CD4-positive, CD25-positive, alpha-beta regulatory T cell (primary cell): ENCODE measurements at places on chromosomes 12 and 14. TPM values are rescaled to one million over a fixed set of nuclear protein-coding genes. Genes with fewer than 3 reads are reported as not detected.
A peak's percentile ranks its signal among the peaks of the same experiment; 100 is the strongest.

FAM186B gene
- total RNA-seq = not detected

GRCh38 chr14:34098045-34098984, 147.4 kb upstream of the EGLN3 start:
- DNase-seq = no peak
- no peaks in the 10 kb centered on the region for H3K27me3 ChIP-seq
- H3K27ac ChIP-seq = no peak overlapping the region
- no peaks in the 10 kb centered on the region for H3K36me3 ChIP-seq

GRCh38 chr12:115455268-115455681, 771.3 kb upstream of the TBX3 start:
- H3K4me3 ChIP-seq = no peak overlapping the region
- H3K27me3 ChIP-seq = no peaks in the 10 kb centered on the region
- H3K36me3 ChIP-seq = no peaks in the 10 kb centered on the region
- no peak for DNase-seq
- no peaks in the 10 kb centered on the region for H3K4me1 ChIP-seq
- no peak overlapping the region for H3K27ac ChIP-seq

DNA sequence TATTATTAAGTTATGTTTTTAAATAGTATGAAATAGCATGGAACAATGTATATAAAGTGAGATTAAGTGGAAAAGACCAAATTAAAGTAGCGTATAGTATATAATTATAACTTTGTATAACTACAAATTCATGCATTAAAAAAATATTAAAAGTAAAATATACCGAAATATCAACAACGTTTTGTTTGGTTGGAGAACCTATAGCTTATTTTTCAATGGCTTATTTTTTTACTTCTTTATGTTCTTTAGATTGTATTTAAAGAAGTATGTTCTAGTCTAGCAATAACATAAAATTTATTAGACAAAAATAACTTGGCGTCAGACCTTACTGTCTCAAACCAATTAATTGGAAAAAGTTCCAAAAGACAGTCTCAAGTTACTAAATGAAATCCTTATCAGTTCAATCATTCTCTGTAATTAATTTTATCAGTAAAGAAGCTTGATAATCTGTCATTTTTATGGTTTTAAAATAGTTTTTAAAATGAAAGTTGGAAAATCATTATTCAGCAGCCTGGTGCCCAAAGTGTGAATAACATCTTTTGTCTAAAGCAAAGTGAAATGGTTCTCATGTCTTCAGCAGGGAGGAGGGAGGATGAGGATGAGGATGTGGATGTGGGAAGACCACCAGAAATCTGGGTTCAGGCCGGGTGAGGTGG, 46.7 kb downstream of the IRAK3 start:
- no peaks in the 10 kb centered on the region for H3K4me1 ChIP-seq
- H3K36me3 ChIP-seq = no peaks in the 10 kb centered on the region
- DNase-seq = no peak
- no peak overlapping the region for H3K27ac ChIP-seq
- peak overlapping the region; percentile 55 for H3K4me3 ChIP-seq
- peaks cover 18% of the 10 kb centered on the region for H3K27me3 ChIP-seq

- H3K36me3 ChIP-seq = no peaks in the 10 kb centered on the region
- H3K4me1 ChIP-seq = no peaks in the 10 kb centered on the region
- DNase-seq = no peak
- H3K27ac ChIP-seq = no peak overlapping the region
- H3K4me3 ChIP-seq = no peak overlapping the region
Observed at GRCh38 chr12:56437430-56438176, 11.6 kb downstream of the TIMELESS start.

DNA sequence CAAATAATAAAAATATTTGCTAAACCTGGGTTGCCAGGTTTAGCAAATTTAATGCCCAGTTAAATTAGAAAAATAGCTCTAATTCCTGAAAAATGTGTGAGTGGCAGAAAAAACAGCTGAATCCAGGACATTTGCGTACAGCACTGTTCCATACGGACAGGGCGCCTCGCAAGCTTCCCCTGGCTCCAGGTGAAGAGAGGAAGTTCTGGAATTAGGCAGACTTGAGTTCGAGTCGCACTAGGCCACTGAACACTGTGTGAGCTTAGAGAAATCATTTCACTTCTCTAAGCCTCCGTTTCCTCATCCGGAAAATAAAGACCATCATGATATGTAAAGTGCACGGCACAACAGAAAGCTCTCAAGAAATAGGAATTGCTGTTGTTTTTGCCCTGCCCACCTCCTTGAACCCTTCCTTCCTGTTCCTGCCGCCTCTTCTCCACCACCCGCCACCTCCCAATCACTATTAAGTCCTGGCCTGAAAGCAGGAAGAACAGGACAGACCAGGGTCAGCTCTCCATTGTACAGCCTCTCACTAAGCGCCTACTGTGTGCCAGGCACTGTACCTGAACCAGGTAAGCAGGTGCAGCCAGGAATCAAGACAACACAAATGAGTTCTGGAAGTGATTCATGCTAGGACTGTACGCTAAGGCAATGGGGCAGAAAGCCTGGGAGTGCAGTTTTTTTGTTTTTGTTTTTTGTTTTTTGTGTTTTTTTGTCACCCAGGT, 763 bp upstream of the PHETA1 start:
- DNase-seq = no peak
- H3K36me3 ChIP-seq = no peaks in the 10 kb centered on the region
- peaks cover 19% of the 10 kb centered on the region for H3K4me1 ChIP-seq

DNA sequence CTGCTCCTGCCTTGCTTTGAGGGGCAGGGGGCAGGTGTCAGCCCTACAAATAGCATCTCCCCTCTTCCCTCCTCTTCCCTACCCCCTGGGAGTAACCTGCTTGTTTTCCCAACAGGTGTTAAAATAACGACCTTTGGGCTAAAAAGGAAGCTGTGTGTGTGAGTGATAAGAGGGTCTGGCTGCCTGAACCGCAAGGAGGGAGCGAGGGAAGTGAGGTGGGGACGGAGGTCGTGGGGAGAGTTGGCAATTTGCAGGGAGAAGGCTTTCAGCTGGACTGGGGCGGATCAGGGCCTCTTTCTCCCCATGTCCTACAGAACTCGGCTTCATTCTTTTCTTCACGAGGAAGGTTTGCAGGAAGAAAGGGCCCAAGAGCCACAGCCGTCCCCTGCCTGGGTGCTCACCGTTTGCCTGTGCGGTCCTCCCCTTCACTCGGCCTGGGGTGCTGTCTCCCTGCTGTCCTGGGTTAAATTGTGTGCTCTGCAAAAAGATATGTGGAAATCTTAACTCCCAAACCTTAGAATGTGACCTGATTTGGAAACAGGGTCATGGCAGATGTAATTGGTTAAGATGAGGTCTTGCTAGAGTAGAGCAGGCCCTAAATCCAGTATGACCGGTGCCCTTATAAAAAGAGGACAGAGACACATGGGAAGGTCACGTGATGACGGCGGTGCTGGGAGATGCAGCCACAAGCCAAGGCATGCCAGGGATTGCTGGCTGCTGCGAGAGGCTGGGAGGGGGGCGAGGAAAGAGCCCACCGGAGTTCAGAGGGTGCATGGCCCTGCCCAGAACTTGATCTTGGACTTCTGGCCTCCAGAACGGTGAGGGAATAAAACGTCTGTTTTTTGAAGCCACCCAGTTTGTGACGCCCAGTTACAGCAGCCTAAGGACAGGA, 38.7 kb upstream of the NCOR2 start:
- no peak overlapping the region for H3K4me3 ChIP-seq
- no peak overlapping the region for H3K27ac ChIP-seq
- peaks cover 32% of the 10 kb centered on the region for H3K4me1 ChIP-seq
- no peaks in the 10 kb centered on the region for H3K27me3 ChIP-seq
- no peaks in the 10 kb centered on the region for H3K36me3 ChIP-seq

FAM234B gene
- 4.5 TPM for total RNA-seq

B4GALNT3 gene
- 0.39 TPM for total RNA-seq

- H3K4me1 ChIP-seq = peaks cover 7% of the 10 kb centered on the region
- H3K27me3 ChIP-seq = peaks cover 40% of the 10 kb centered on the region
- H3K36me3 ChIP-seq = no peaks in the 10 kb centered on the region
- H3K27ac ChIP-seq = no peak within 1 kb of the TSS
Observed at GRCh38 chr14:61812347-61813095, 50.3 kb downstream of the SNAPC1 start.

DNA sequence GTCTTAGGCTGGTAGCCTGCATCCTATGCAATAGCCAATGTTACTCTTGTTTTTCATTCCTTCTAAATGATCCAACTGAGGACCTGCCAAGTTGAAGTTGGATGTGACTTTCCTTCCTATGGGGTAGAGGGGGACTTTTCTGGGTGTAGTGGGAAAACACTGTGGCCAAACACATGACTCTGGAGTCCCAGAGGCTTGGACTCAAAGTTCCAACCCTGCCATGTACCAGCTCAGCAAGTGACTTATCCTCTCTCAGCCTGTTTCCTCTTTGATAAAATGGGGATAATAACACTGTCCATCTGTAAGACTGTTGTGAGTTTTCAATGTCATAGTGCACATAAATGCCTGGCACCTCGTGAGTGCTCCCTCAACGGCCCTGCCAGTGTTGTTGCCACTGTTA, 97.0 kb downstream of the ZFP36L1 start:
- H3K36me3 ChIP-seq = no peaks in the 10 kb centered on the region
- H3K27me3 ChIP-seq = no peaks in the 10 kb centered on the region
- DNase-seq = no peak
- H3K27ac ChIP-seq = no peak overlapping the region

GRCh38 chr12:75337905-75338304, 3.4 kb downstream of the GLIPR1L1 start:
- no peaks in the 10 kb centered on the region for H3K36me3 ChIP-seq
- peaks cover 8% of the 10 kb centered on the region for H3K4me1 ChIP-seq
- no peak overlapping the region for H3K27ac ChIP-seq
- DNase-seq = peak; percentile 57
- peaks cover 7% of the 10 kb centered on the region for H3K27me3 ChIP-seq
- no peak overlapping the region for H3K4me3 ChIP-seq

DNA sequence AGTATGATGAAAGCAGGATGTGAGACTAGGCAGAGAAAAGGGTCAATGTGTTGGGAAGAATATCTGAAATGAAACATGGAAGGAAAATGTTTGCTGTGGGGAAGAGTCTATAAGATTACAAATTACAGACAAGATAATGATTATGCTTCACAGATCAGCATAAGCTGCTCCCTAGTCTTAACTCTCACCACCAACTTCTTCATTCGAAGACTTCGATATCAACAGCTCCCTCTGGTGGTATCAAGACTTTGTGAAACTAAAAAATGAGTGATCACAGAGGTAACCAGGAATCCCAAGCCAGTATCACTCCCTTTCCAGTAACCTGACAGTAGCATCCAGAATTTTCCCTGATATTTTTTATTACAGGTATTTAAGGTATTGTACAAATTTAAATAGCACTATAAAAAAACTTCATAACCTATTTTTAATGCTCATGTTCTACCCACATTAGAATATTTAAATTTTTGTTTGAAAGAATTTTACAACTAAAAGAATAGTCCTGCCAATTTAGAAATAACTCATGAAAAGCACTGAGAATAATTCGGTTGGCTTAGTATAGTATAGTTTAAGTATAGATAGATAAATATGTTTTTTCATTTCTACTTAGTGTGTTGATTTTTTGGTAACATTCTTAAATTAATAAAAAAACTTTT, 84.4 kb downstream of the C2CD5 start:
- no peak overlapping the region for H3K4me3 ChIP-seq
- H3K27ac ChIP-seq = no peak overlapping the region
- no peaks in the 10 kb centered on the region for H3K27me3 ChIP-seq
- H3K36me3 ChIP-seq = peaks cover 5% of the 10 kb centered on the region

DNA sequence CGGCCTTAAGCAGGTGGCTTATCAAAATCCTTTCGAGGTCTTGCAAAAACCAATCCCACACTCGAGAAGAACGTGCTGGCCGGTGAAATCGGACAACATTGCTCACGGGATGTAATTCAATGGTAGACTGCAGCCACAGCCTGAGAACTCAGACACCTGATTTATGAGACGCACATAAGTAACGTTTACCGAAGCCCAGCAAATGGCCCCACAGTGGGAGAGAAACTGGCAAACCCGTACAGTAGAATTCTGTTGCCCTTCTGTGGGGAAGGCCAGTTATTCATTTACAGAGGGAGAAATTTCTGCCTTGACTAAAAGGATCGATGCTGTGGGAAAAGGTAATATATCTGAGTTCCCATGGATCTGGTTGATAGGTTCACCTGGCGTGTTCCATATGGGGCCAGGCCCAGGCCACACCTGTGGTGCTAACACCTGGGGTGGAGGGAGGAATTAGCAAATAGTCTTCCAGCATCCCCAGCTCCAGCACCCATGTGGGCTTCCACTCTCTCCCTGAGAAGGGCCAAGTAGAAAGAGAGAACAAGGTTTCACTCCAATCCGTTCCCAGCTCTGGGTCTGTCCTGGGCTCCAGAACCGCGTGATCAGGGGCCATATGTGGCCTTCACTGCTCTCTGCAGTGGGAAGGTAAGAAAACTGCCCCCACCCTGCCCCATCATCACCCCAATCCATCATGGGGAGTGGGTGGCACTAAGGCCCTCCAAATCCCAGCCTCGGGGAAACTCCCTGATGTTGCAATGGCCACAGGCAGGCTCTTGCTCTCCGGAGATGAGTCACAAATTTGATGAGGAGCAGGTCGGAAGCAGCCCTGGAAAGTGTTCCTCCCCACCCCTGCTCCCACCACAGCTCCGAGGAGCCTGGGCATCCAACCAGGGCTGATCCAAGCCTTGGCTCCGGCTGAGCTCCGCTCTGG, 12.7 kb downstream of the BDKRB1 start:
- no peak for DNase-seq
- no peak overlapping the region for H3K27ac ChIP-seq
- no peaks in the 10 kb centered on the region for H3K4me1 ChIP-seq
- H3K27me3 ChIP-seq = no peaks in the 10 kb centered on the region
- H3K4me3 ChIP-seq = no peak overlapping the region

DNA sequence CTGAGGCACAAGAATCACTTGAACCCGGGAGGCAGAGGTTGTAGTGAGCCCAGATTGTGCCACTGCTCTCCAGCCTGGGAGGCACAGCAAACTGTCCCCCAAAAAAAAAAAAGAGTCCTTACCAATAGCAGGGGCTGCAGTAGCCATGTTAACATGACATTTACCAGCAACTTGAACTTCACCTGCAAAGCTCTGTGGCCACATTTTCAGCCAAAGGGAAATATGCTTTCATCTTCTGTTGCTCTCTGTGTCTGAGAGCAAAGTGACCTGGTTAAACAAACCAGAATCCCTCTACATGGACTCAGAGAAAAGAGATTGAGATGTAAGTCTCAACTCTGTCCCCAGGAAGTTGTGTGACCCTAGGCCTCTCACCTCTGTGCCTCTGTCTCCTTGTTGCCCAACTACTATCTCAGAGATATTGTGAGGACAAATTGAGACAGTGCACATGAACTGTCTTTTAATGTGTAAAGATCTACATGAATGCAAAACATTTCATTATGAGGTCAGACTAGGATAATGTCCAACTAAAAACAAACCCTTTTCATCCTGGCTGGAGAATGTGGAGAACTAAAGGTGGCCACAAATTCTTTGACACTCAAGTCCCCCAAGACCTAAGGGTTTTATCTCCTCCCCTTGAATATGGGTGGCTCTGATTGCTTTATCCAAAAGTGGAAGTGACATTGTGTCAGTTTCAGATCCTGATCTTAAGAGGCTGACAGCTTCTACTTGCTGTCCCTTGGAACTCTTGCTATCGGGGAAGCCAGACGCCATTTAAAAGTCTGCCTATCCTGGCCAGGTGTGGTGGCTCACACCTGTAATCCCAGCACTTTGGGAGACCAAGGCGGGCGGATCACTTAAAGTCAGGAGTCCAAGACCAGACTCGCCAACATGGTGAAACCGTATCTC, 24.7 kb upstream of the P2RX4 start:
- no peaks in the 10 kb centered on the region for H3K36me3 ChIP-seq
- no peaks in the 10 kb centered on the region for H3K27me3 ChIP-seq
- H3K4me3 ChIP-seq = no peak overlapping the region
- no peak overlapping the region for H3K27ac ChIP-seq

GRCh38 chr14:77007183-77007974, 21.1 kb downstream of the IRF2BPL start:
- H3K27ac ChIP-seq = no peak overlapping the region
- H3K4me3 ChIP-seq = no peak overlapping the region
- H3K36me3 ChIP-seq = no peaks in the 10 kb centered on the region

MYG1 gene
- 33.9 TPM for total RNA-seq
